Iris pigment epithelial cell (primary cell): ENCODE measurements at places on chromosomes 1 and 21.

GRCh38 chr1:246661451-246661850, 62.8 kb upstream of the SCCPDH start:
- DNase-seq, result no peak

DNA sequence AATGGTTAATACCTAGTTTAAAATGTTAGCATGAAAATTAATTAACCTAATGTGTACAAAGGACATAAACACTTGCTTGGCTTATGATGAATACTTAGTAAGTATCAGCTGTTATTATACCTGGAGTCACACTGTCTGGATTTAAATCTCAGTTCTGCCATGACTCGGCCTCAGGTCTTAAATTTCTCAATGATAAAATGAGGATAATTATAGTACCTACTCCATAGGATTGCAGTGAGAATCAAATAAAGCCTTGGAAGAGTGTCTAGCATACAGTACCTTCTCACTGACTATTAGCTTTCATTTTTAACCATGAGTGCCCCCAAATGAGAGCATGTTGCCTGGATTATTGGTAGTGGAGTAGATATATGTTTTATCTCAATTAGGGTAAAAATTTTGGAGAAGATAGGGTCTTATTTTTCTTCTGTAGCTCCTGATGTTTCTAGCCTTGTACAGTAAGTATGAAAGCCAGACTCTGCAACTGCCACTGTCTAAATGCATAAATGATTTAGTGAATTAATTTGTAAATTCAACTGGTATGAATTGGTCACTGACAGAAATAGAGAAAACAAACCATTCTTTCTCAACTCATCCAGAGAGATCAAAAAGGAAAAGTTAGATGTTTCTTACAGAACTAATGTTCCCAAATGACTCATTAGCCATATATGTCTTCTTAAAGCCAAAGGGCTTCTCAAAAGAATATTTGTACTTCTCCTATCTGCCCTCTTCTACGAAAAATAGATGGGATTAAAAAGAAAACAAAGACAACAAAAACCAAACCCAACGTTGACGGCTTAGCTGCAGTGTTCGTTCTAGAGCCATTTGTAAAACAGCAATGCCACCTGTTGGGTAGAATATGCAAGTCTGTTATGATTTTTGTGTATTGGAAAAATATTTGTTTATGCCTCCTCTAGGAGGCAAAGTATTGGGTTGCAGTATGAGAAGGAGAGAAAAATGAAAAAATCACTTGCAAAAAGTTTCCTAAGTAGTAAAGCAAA, 53.8 kb upstream of the MROH9 start:
- peak; percentile 24 for DNase-seq

GRCh38 chr1:232142403-232143314, 487.3 kb downstream of the SIPA1L2 start:
- peak; percentile 80 for DNase-seq

DNA sequence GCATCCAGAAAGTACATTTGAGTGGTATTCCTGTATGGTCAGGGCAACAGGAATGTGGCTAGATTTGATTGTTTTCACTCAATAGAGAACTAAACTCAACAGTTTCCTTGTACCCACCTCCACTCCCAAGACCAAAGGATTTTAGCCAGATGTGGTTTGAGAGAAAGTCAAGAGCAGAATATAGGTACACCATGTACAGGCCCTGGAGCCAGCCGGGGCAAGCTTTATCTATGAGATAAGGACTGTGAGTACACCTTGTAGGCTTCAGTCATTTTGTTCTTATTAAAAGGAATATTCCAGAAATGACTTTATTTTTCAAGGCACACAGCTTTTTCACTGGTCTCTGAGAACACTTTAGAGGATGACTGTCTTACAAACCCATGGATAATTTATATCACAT, 192.4 kb upstream of the JUN start:
- DNase-seq, result no peak

DNA sequence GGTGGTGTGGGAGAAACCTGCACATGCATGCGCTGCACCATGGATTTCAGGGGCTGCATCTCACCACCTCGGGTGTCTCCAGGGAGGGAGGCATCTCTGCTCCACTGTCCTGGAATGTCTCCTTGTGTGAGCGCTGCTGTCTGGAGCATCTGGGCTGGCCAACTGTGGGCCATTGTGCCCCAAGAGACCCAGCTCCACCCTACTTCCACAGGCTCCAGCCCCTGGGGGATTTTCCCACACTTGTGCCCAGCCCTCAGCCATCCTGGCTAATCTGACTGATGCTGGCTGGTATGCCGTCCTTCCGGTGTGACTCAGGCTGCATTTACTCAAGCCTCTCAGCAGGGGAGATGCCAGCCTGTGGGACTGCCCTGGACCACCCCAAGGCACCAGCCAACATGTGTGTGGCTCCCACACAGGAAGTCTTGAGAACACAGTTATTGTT, 62.0 kb downstream of the TRIM11 start:
- no peak for DNase-seq

GRCh38 chr1:81708250-81708649, 92.5 kb upstream of the ADGRL2 start:
- DNase-seq, result no peak

- DNase-seq, result no peak
Observed at GRCh38 chr1:207978441-207978840, 67.5 kb upstream of the CD34 start.

DNA sequence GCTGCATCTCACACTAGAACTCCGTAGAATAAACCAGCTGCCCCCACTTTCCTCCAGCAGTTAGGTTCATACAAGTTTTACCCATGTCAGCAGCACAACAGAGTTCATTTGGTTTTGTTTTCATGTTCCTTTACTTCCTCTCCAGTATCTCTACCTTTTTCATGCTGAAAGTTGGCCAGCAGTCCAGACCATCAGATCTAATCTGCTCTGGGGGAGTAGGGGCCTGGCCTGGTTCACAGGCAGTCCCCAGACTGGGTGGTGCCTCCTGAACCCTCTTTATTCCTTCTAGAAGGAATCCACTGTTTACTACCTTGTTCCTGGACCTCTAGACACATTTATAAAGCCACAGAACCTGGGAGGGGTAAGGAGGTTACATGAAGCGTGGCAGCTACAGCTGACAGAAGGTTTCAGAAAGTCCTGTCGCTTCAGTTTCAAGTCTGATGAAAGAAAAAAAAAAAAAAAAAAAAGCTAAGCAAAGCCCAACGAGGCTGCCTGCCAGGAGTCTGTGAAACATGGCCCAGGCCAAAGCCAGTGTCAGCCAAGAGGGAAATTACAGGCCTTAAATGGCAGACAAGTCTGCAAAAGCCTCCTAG, 184.6 kb upstream of the JUN start:
- DNase-seq, result peak; percentile 73

DNA sequence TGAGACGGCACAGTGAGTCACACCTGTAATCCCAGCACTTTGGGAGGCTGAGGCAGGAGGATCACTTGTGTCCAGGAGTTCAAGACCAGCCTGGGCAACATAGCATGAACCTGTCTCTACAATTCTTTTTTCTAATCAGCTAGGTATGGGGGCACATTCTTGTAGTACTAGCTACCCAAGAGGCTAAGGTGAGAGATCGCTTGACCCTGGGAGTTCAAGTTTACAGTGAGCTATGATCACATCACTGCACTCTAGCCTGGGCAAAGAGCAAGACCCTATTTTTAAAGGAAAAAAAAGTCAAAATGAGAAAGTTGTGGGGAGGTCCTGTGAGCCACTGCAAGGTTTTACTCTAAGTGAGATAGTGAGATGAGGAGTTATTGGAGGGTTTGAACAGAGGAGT, 34.8 kb upstream of the AHCTF1 start:
- no peak for DNase-seq

GRCh38 chr1:228037401-228038386, 30.9 kb downstream of the WNT3A start:
- peak; percentile 48 for DNase-seq

GRCh38 chr1:87887100-87887499, 558.4 kb downstream of the LMO4 start:
- no peak for DNase-seq
